ENCODE measurements at places on chromosomes 5 and 9.

GRCh38 chr5:71830681-71831539 is 111.8 kb downstream of the CARTPT start:
- DNase-seq = no peak

DNA sequence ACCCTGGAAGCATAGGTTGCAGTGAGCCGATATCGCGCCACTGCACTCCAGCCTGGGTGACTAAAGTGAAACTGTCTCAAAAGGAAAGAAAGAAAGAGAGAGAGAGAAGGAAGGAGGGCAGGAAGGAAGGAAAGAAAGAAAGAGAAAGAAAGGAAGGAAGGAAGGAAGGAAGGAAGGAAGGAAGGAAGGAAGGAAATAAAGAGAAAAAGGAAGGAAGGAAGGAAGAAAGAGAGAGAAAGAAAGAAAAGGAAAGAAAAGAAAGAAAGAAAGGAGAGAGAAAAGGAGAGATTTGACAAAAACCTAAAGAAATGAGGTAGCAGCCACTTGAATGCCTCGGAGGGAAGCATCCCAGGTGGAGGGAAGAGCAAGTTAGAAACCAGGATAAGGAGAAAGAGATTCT is 44.6 kb downstream of the MSX2 start:
- DNase-seq = no peak

DNA sequence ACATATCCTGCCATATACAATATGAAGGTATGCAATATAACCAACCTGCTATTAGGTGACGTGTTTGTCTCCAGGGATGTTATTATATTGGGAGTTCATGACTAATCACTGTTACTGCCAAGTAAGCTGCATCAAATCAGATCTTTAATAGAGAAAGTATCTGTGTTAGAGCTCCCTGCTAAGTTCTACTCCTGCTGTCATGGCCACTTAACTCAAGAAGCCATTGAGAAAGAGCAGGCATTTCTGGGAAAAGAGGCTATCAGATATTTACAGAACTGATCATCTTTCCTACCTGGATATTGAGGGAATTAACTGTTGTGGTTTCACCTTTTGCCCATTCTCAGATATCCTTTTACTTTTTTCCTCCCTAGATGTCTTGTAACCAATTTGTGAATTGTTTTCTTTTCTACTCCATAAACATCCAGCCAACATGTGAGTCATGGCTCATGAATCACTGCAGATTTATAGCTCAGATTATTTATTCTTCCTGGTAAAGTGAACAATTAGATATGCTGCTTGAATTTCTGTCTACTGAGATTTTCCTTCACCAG is 634.8 kb upstream of the FAM174A start:
- DNase-seq = no peak

DNA sequence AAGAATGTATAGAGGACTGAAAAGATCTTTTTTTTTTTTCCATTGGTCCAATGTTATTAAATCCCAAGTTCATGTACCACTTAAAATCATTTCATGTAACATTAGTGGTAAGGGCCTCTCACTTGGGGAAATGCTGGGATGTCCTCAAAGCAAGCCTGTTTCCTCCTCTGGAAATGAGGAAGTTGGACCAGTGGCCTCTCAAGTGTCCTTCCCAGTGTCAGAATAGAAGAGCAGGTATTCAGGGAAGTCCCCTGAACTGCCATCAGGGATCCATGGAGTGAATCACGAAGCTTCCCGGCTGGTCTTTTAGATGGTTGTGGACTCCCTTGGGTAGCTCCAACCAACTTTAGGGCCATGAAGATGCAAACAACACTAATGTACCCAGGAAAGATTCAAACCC is 55.2 kb upstream of the AFAP1L1 start:
- no peak for DNase-seq

- DNase-seq = no peak
Measured at GRCh38 chr5:102241809-102242421, 54.2 kb downstream of the SLCO4C1 start.

DNA sequence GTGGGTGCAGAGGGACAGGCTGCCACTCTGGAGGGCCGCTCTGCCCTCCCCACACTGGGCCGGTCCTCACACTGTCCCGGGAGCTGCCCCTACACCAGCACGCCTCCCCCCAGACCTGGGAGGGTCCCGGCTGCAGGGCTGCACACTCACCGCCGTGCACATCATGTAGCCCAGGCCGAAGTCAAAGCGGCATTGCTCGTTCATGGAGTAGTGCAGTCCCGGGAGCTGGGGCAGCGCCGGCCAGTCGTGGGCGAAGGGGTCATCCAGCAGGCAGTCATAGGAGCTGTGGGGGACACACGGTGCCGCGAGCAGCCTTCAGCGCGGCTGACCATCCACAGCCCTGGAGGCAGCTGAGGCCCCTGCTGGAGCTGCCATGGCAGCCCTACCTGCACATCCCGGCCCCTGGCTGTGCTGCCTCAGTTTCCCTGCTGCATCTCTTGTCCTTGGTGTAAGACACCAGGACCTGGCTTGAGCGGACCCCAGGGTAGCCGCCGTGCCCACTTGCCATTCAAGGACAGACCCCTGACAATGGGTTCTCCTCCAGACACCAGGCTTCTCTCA is 93.2 kb downstream of the ZNF354C start:
- no peak for DNase-seq

DNA sequence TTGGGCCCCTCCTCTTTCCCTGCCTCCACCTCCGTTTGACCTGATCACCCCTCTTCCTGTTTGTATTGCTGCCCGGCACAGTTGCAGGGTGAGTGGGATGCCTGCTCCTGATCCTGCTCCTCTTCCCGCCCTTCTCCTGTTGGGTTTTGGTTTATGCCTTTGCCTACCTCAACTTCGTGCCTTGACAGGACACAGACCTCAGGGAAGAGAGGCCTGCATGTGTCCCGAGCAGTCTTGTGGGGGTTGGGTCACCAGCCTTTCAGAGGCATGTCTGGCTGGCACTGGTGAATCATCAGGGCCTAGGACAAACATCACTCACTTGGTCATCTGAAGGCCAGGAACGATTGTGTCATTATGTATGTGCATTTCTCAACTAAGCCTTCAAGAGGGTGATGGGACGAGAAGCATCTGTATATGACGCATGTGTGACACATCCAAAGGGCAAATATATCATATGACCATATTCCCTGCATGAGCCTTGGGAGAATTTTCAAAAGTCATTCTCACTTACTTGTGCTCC is 56.9 kb downstream of the NPR3 start:
- DNase-seq = no peak

- DNase-seq = no peak
Measured at GRCh38 chr5:58963821-58964220, 380.9 kb downstream of the RAB3C start.
